Glutamatergic neuron (in vitro differentiated cells): ENCODE measurements at places on chromosomes 3 and 15. TPM values are rescaled to one million over a fixed set of nuclear protein-coding genes. Genes with fewer than 3 reads are reported as not detected.
A peak's percentile ranks its signal among the peaks of the same experiment; 100 is the strongest.

The PRSS50 gene
- total RNA-seq = not detected

The CCR4 gene
- not detected for total RNA-seq

The RPLP1 gene
- total RNA-seq = 572 TPM

The MORC1 gene
- total RNA-seq = not detected

The CASR gene
- not detected for total RNA-seq

The LTF gene
- total RNA-seq = not detected

The IGSF10 gene
- total RNA-seq = 0.05 TPM

The KY gene
- total RNA-seq = not detected

The LIPH gene
- total RNA-seq = not detected

GRCh38 chr15:100301910-100302431, 39.8 kb downstream of the ADAMTS17 start:
- DNase-seq = no peak

DNA sequence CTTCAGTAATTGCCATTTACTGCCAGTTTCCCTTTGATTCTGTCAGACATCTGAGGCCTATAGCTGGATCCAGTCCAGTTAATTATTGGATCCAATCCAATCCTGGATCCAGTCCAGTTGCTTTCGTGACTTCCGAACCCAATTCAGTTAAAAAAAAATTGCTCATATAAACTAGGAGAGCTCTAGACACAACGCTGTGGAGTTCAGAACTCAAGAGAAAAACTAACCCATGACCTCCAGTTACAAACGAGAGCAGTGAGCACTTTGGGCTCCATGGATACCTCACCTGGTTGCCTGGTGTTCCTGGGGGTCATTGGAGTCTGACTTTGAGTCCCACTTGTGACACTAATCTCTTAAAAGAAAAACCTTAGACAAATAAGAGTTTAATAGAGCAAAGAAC, 269.8 kb downstream of the THSD4 start:
- DNase-seq = no peak

- no peak for DNase-seq
These were observed 81.7 kb downstream of the ZNF609 start for GRCh38 chr15:64542091-64542490.

- DNase-seq = no peak
These were observed 615 bp downstream of the HES1 start for GRCh38 chr3:194136519-194137007.

DNA sequence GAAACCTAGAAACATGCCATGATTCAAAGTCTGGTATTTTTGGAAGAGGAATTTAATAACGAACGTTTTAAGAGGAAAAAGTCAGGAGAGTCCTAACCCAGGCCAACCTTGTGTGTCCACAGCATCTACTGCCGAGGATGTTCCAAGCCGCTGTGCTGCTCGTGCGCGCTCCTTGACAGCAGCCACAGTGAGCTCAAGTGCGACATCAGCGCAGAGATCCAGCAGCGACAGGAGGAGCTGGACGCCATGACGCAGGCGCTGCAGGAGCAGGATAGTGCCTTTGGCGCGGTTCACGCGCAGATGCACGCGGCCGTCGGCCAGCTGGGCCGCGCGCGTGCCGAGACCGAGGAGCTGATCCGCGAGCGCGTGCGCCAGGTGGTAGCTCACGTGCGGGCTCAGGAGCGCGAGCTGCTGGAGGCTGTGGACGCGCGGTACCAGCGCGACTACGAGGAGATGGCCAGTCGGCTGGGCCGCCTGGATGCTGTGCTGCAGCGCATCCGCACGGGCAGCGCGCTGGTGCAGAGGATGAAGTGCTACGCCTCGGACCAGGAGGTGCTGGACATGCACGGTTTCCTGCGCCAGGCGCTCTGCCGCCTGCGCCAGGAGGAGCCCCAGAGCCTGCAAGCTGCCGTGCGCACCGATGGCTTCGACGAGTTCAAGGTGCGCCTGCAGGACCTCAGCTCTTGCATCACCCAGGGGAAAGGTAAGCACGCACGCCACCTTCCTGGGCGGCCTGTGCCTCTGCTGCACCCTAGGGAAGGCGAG, 28.4 kb downstream of the PML start:
- no peak for DNase-seq

DNA sequence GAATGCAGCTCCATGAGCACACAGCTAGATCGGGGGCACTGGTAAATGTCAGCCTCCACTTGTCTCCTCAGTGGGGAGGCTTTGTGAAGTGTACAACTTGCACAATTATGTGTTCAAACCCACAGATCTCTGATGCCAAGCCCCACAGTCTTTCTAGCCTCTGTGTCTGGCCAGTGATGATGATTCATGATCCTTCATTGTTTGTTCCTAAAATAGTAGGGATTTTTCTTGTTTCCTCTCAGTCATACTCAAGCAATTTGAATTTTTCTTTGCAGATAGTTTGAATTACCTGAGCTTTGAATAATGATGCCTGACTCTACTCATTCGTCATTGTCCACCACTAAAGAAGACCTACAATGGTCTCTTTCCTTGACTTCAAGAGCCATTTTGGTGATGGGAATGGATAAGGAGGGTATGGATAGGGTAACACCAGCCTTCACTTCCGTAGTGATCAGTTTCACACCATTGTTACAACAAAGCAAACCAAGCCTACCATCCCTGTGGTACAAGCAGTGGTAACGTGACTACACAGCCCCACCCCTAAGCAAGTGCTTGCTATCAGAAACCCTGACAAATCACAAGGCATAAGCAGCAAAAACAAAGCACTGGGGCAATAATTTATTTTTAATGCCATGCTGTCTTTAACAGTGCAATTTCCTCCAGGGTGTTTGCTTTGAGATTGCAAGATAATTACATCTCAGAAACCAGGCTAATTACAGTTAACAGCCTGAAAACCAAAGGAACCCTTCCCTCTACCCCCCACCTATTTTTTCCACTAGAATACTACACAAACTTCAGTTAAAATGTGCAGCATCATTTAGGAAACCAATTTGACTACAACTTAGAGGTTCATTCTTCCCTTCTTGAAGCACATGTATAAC, 114.1 kb upstream of the PPP2R3A start:
- DNase-seq = no peak

GRCh38 chr3:167884481-167884880, 149.0 kb downstream of the SERPINI1 start:
- DNase-seq = no peak

GRCh38 chr3:11580645-11581044, 63.1 kb downstream of the VGLL4 start:
- no peak for DNase-seq

- no peak for DNase-seq
These were observed 33.3 kb downstream of the RLBP1 start for GRCh38 chr15:89187986-89188514.

- DNase-seq = no peak
These were observed 29.5 kb downstream of the LRRC49 start for GRCh38 chr15:70922119-70922518.

- DNase-seq = peak; percentile 7
These were observed 2.2 kb upstream of the UROC1 start for GRCh38 chr3:126519506-126520455.

DNA sequence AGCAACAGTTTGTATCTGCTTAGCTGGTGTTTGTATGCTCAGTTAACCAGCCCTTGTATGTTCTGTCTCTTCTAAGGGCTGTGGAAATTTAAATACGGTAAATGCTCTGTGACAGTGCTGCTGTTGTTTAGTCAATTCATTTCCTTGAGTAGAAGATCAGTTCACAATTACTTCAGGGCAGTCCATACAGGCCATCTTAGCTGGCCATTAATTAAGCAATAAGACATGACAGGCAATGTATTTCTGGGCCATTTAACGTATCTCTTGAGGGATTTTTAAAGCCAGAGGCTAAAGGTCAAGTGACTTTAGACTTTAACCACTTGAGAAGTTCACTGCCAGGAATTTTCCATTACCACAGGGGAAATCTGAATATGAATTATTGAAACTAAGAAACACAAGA, 351.8 kb downstream of the ZIC1 start:
- DNase-seq = no peak

GRCh38 chr3:64349551-64349950, 124.3 kb upstream of the PRICKLE2 start:
- DNase-seq = no peak

- DNase-seq = no peak
These were observed 1078.2 kb downstream of the ZPLD1 start for GRCh38 chr3:103513003-103513402.

- no peak for DNase-seq
These were observed 250.6 kb downstream of the NR1D2 start for GRCh38 chr3:24195504-24196230.

DNA sequence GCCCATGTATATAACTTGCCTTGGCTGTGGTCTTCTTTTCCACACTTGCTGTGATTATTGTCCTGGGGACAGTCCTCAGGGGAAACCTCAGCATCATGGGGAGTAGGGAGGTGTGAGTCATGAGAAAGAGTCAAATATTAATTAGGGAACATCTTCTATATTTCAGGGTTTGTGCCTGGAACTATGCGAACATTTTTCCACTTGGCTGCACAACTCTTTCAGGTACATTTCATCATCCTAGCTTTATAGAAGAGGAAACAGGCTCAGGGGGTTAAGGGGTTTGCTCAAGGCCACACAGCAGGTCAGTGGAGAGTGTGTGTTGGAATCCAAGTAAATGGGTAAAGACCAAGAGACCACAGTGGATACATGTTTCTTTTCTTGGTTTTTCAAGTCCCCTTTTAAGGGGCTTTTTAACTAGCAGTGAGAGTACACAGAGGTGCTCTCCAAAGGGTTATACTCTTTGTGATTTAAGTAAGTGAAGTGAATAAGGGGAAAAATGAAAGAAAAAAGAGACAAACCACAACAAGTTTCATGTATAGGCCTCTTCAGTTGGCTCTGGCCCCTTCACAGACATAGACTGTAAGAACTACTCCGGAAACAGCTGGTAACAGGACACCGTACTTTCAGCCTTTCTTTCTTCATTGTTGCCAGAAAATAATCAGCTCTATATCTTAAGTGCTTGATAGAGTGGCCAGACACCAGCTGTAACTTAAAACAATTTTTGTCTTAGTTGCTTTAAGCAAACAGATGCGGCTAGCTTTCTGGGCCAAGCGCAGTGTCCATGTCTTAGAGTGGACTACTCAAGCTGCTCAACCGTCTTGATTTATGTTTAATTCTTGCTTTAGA, 64.6 kb downstream of the EEFSEC start:
- no peak for DNase-seq
